ENCODE measurements at places on chromosomes 3 and 15.

DNA sequence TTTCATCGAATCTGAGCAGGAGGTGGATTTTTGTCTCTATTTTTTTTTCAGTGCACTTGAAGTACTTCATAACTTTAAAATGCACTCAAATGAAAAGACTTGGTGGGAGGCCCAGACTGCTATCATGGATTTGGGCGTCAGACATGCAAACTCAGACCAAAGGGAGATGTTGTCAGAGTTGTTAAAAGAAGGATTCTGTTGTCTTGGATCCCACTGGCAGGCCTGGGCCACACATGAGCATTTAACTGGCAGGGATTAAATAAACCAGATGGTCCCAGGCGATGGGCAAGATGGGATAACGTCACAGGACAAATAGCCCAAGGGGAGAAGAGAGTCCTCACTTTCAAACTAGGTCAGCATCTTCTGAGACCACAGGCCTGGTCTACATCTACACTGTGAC lies 15.4 kb downstream of the RTP1 start:
- DNase-seq: no peak

DNA sequence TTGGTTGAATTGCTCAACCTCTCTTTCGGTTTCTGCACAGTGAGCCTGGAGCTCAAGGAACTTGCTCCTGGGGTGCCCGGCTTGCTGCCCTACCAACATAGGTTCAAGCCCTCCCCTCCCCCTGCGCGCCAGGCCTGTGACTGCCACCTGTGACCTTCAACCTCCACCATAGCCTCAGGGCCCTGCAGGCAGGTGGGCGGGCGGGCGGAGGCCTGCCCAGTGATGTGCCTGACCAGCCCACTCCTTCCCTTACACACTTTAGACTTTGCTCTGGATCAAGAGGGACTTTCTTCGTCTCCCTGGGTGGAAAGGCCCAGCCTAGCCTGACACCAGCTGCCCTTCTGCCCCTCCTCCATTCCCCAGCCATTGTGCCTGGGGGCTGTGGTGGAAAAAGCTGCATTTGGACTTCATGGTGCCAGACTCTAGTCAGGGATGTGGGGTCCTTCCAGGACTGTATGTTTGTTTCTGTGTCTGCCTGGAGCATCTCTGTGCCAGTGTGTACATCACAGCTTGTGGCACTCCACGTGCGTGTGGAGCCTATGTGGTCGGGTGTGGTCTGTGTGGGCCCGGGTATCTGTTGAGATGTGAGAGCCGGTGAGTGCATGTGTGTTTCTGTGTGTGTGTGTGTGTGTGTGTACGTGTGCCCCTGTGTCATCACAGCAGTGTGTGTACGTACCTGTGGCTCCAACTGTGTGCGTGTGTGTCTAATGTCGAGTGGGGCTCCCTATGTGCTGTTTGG lies 9.5 kb downstream of the PRKCD start:
- DNase-seq: no peak

DNA sequence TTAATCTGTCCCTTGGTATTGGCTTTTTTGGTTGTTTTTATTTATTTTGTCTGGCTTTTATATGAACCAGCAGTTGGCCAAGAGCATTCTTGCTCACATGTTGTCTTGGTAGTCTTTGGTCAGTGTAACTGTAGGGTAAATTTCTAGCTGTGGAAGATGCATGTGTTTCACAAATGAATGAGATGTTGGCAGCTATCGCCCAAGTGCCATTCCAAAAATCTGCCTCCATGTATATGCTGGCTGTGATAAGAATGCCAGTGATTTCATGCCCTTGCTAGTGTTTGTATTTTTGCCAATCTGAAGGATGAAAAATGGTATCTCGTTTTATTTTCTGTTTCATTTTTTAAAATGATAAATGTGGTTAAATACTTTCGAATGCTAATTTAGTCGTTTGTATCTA lies 50.1 kb downstream of the TLNRD1 start:
- DNase-seq: no peak

GRCh38 chr3:189360291-189360690 lies 188.5 kb downstream of the TPRG1 start:
- DNase-seq: peak; percentile 40

- no peak for DNase-seq
These were observed 381.2 kb downstream of the WDR72 start for GRCh38 chr15:53378096-53378800.

- DNase-seq: peak; percentile 19
These were observed 82.4 kb downstream of the HCN4 start for GRCh38 chr15:73286311-73286710.

GRCh38 chr3:51708216-51708845 lies 1.5 kb downstream of the GRM2 start:
- no peak for DNase-seq

GRCh38 chr15:60939389-60939788 lies 289.7 kb downstream of the RORA start:
- DNase-seq: no peak

DNA sequence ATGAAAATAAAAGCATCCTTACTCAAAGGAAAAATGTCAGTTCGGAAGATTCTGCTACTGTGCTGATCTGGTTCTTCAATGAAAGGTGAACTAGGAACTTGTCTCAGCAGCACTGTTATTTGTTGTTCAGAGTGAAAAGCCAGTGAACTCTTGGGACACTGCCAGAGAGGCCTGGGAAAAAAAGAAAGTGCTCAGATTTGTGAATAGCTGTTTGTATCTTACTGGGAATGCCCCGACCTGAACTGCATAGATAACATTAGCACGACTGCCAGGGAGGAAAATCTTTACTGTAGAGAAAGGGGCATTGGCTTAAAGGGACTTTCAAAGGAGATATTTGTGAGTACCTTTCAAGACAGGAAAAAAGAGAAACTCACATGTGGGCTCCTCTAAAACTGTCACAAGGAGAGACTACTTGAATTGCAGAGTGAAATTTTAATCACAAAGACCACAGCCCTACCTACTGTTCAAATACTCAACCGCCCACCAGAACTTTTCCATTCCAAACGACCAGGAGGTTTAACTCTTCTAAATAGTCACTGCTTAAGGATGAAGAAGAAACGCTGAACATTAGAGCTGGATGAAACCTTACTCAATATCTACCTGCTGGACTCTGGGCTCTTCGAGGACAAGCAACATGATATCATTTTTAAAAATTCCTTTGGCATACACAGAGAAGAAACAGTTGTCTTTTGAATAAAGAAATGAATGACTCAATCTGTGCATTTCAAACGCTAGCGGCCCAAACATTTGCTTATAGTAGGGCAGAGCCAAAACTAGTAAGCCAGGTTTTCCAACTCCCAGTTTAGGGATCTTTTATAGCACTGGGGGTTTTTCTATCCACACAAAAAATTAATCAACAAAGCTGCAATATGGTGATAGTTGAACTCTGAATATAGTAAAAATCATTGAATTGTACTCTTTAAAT lies 13.4 kb downstream of the TAMM41 start:
- DNase-seq: no peak

GRCh38 chr3:139675327-139675726 lies 2.4 kb downstream of the NMNAT3 start:
- DNase-seq: no peak
